ENCODE measurements at places on chromosomes 2 and 18. TPM values are rescaled to one million over a fixed set of nuclear protein-coding genes. Genes with fewer than 3 reads are reported as not detected.
A peak's percentile ranks its signal among the peaks of the same experiment; 100 is the strongest.

DNA sequence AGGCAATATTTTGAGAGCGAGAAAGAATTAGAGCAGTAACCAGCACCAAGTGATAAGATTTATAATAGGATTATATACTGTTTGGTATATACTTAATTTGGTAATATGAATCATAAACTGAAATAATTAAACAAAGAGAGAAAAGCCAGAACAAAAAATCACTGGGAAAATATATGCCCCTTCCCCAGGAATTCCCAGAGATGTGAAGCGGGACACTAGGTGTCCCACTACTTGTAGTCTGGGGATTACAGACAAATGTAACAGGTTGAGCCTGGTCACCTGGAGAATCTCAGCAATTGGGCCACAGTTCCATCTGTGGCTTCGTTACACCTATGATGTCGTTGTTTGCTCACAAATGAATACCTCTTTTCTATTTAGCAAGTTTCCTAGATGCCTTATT lies 256.1 kb upstream of the CHAC2 start:
- DNase-seq = no peak

- DNase-seq = peak; percentile 50
Observed at GRCh38 chr2:166180951-166181812, 53.4 kb upstream of the SCN1A start.

DNA sequence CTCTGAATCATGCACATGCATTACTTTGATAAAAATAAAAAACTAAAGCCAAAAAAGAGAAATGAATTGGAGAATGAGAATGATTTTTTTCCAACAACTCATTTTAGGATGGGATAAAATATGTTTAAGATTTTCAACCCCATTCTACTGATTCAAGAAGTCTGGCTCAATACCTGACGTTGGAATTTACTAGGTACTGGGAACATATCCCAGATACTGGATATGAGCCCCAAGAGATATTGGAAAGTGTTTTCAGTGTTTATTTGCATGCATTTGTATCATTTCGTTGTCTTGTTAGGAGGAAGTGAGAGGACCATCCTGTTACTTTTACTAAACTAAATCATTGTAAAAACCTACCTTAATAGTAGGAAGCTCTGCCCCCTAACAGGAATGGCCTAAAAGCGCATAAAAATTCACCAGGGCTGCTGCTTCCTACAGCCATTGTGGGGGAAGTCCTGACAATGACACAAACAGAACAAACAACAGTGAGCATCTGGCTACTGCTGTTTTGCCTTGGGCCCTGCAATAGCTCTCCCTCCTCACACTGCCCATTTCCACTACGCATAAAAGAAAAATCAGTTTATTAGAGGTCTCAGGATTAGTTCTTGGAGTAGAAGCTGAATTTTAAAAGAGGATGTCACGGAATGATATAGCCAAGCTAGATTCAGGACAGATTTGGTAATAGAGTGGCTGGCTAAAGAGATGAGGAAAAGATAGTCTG lies 35.2 kb downstream of the ANKAR start:
- no peak for DNase-seq

DNA sequence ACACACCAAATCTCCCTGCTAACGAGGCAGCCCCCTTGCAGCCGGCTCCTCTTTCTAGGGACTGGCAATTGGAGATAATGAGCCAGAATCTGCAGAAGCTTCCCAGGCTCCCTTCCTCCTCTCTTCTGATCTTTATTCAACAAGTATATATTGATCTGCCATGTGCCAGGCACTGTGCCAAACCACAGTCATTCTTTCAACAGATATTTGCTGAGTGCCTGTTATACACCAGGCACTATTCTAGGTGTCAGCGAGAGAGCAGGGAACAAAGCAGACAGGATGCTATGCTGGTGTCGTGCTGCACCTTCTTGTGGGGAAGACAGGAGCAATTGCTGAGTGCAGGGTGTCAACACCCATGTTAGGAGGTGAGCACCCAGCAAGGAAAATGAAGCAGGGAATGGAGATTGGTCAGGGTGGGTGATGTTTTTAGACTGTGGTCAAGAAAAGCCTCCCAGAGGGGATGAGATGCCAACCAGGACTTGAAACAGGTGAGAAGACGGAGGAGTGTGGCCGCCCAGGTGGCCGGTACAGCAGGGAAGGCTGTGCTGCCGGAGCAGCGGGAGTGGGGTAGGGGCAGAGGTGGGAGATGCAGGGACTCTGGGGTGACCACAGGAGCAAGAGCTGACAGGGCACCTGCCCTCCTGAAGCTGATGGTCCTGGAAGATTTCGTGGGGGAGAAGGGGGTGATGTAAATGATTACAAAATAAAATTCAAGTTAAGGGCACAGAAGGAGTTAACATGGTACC lies 307.6 kb upstream of the RAB12 start:
- no peak for DNase-seq

Gene CHN1
- 16.8 TPM for total RNA-seq

DNA sequence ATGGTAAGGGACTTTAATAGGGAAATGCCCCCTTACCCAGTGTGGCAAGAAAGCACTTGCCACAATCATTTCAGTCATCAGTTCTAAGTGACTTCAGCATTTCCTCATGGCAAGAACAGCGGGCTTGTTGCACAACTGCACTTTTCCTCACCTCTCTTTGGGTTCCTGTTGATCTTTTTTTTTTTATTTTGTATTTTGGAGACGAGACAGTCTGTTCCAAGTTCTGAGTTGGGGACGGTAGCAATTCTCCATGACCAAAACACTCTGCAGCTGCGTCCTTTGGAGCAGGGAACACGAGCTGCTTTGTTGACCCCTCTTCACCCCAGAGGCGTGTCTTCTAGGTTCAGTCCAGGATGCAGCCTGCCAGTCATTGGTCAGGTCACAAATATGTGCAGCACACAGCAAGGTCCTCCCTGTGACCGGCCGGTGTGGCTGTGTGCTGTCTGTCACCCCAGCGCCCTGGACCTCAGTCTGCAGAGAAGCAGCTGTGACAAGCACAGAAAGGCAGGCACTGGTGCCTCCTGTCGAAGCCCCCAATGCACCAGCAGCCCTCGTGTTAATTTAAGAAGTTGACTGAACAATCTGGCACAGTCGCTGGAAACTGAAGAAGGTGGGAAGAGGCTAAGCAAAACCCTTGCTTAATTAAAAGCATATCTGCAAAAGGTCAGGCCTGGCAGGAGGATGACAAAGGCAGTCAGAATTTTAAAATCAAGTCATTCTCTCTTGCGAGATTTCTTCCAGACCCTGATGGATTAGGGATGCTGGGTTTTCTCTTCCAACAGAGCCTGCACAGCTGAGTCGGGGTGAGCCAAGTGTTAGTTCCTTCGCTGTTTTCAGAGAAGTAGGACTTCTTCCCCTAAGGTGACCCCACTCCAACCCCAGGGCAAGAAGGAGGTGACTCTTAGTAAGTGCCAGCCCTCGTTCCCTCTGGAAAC lies 96.7 kb upstream of the COPS8 start:
- peak; percentile 81 for DNase-seq

Gene LHCGR
- total RNA-seq = 0.30 TPM

DNA sequence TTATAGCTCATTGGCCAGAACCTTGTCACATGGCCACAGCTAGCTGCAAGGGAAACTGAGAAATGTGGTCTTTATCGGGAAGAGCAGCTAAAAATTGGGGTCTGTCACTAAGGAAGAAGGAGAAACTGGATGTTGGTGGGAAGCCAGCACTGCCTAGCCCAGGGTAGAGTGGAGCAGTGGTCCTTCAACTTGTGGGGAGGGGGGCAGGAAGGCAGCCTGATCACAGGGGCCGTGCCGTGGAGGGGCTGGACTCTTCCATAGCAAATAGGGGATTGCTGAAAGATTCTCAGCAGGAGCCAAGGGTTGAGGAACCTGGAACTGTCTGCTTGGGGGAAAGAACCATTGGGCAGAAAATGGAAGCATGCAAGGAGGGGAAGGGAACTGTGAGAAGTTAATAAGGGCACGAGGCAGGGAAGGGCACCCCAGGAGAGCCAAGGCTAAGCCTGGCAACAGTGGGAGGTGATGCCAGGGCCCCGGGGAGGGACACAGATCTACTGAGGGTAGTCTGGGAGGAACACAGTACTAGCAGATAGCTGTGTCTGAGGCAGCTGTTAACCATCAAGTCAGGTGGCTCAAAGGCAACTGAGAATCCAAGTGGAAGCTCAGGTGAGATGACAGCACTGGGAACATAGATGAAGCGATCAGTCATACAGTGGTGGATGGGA lies 5.9 kb upstream of the NEURL3 start:
- no peak for DNase-seq

Gene RAMP1
- total RNA-seq = 5.1 TPM

DNA sequence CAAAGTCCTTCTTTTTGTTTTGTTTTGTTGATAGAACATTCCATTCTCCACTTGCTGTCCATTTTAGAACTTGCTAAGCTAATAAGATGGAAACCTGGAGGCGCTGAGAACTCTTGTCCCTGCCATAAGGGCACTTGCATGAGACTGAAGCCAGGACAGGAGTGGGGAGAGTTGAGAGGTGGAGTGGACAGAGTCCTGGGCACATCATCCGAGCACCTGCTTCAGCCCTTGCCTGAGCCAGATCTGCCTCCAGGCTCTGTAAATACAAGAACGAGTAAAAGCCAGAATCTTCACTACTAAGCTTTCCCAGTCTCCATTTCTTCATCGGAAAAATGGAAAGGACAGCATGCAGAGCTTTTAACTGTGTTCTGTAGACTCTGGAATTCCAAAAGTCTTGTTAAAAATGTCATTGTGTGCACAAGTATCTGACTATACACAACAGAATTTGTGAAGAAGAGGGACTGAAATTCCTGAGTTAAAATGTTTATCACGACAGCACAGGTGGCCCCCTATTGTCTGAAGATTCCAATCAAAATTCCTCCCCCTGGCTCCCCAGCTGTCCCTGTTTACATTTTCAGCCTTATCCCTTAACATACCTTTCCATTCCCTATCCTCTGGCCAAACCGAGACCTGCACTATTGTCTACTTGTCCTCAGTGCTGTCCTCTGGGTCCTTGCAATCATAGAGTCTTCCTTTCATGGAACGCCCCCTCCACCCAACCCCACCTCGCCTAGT lies 498.2 kb upstream of the TNP1 start:
- DNase-seq = no peak

Gene ALPP
- total RNA-seq = 6.0 TPM

Gene VSNL1
- total RNA-seq = 1.6 TPM

Gene CCDC74A
- 4.9 TPM for total RNA-seq

DNA sequence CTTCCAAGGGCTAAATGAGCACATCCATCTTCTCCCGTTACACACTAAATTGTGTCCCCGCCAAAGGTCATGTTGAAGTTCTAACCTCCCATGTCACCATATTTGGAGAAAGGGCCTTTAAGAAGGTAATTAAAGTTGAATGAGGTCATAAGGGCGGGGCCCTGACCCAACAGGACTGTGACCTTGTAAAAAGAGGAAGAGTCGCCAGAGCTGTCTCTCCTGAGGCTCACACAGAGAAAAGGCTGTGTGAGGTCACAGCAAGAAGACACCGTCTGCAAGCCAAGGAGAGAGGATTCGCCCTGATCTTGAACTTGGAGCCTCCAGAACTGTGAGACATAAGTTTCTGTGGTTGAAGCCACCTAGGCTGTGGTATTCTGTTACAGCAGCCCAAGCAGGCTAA lies 24.1 kb downstream of the TRABD2A start:
- DNase-seq = no peak
